ENCODE measurements at places on chromosomes 3 and 15. TPM values are rescaled to one million over a fixed set of nuclear protein-coding genes. Genes with fewer than 3 reads are reported as not detected.

The ACTL6A gene
- total RNA-seq, result 56.7 TPM

The ACAN gene
- total RNA-seq, result 0.58 TPM

The PRR23A gene
- not detected for total RNA-seq

The TNNC1 gene
- 73.7 TPM for total RNA-seq

The SLC22A13 gene
- total RNA-seq, result not detected

The IL16 gene
- total RNA-seq, result 10.8 TPM

The CCNB2 gene
- 3.5 TPM for total RNA-seq

The GRK7 gene
- total RNA-seq, result not detected
